Retinal pigment epithelial cell (primary cell): ENCODE measurements at places on chromosomes 4 and X.

DNA sequence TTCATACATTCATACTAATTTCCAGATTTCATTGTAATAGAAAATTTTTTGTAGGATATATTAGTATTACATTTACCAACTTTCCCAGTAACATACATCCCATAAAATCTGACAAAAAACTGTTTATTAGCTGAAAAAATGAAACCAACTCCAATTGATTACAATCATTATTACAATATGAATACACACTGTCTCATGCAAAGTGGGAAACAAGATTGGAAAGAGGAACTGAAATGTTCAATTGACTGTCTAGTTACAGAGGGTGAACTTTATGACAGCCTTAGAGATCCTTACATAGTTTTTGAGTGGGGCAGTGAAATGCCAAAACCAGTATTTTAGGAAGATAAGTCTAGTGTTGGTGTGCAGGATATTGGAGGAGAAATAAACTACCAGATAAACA, 2.3 kb upstream of the AMBN start:
- DNase-seq, result no peak

GRCh38 chrX:112391313-112391712, 288.4 kb downstream of the LHFPL1 start:
- DNase-seq, result no peak

GRCh38 chr4:37439809-37440474, 195.4 kb downstream of the NWD2 start:
- no peak for DNase-seq

GRCh38 chr4:147354237-147354636, 126.7 kb upstream of the EDNRA start:
- no peak for DNase-seq

GRCh38 chr4:19158107-19158809, 1093.4 kb upstream of the SLIT2 start:
- no peak for DNase-seq

GRCh38 chr4:40367451-40367850, 32.3 kb downstream of the CHRNA9 start:
- DNase-seq, result no peak

DNA sequence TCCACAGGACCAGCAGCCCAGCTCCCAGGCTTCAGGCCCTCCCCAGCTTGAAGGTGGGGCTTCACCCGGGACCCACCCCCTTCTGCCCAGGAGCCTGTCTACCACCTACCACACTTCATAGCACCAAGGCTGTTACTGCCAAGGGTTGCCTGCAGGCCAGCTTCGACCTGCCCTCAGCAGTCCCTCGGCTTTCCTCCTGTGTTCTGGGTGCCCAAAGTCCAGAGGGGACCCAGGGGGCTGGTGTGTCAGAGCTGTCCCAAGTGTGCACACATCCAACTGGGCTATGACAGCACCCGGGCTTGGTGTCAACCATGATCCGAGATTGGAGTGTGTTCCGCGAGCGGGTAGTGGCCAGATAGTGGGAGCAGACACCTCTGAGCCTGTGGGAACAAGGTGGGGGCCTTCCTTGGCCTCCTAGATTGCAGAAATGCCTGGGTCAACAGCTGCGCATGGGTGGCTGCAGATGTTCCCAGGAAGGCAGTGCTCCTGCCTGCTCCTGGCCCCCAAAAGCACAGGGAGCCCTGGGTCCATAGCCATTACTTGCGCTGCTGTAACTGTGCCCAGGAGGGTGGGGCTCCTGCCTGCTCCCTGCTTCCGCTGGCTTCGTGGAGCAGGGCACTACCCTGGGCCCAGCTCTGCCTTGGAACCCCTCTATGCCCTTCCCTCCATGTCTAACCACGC, 16.8 kb downstream of the SULT1B1 start:
- no peak for DNase-seq

DNA sequence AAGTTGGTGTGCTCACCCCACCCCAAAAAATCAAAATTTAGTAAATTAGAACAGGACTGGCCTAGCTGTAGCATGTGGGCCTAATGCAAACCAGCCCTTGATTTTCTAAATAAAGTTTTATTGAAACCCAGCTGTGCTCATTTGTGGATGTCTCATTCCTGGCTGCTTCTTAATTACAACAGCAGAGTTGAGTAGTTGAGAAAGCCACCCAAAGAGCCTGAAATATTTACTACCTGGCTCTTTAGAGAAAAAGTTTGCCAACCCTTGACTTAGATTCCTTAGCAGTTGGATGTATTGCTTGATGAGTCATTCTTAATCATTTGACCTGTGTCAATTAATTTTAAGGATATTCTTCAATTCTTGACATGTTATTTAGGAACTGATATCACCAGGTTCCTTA, 168.3 kb upstream of the PUDP start:
- DNase-seq, result no peak

DNA sequence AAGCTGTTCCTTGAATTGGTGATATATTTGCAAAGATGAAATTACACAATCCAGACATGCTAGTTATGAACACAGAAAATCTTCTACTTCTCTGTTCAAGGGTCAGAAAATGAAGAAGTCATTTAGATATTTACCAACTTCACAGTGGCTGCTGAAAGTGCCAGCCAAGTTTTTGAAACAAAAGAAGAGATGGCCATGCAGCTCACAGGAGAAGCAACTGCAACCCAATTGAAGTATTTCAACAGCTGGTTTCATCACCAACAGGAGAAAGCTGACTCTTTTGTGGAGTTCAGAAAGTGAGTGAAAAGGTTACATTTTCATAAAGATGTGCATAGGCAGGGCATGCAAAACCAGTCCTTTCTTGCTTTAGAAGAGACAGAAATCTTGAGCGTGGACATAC, 70.1 kb upstream of the LSM6 start:
- no peak for DNase-seq

GRCh38 chr4:22987870-22988269, 295.1 kb downstream of the GBA3 start:
- DNase-seq, result no peak

DNA sequence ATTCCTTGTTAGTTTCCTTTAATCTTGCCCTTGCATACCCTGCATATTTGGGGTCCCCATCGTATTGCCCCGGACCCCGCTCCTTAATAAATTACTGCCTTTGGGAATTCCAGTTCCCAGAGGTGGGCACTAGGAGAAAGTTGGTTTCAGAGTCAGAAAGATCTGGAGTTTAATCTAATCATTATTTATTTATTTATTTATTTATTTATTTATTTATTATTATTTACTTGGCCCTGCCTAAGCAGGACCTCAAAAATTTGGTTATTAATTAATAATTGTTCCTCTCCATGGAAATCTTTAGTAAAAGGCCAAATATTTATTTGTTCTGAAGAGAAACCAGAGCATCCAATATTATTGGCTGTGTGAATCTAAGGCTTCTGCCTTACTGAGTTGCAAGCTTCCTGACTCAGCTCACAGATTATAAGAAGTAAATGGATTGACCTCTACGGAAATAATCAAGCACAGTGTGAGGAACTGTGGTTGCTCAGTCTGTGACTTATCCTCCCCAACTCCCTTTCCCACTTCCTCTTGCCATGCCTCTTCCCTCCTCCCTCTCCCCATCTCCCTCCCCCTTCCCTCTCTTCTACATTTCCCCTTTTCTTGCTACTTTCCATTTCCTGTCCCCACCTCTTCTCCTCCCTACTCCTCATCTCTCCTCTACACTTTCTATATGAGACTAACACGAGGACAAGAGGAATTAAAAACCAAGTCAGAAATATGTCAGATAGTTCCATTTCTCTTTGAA, 61.5 kb upstream of the AP1S2 start:
- no peak for DNase-seq

GRCh38 chr4:102439236-102439614, 61.9 kb upstream of the NFKB1 start:
- DNase-seq, result peak; percentile 93

DNA sequence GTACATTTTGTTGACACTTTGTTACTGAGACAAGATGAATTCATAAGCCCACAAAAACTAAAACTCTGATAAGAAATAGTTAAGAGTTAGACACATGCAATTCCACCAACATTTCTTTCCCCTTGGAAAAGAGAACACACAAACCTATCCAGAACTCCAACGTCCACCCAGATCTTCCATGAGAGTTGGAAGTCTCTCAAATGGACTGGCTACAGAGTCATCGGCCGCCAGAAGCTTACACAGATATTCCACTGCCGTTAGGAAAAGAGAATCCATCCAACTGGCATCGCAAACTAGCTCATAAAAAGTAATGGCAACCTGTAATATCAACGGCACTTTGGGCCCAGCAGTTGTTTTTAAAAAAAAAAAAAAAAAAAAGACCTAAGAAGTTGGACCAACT, 114.7 kb downstream of the PRKX start:
- no peak for DNase-seq

- no peak for DNase-seq
Measured at GRCh38 chrX:41932885-41933284, 9.5 kb upstream of the CASK start.

GRCh38 chr4:1975391-1975801, 33.4 kb downstream of the NELFA start:
- no peak for DNase-seq

DNA sequence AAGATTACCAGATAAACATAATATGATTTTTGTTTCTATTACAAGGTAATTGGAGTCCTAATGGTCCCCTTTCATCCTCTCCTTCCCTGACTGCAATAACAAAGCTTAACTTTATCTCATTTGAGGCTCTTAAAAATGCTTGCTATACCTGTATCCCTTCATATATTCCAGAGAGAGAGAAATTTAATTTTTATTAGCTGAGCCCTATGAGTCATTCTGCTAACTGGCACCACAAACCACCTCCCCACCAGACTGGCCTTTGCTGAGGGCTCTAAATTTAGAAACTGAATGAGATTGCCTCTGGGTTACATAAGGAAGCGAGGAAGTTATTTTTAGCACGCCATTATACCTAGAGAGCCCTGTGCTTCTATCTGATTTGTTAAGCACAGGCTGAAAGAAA, 27.4 kb downstream of the CBLL2 start:
- DNase-seq, result peak; percentile 58

- peak; percentile 87 for DNase-seq
Measured at GRCh38 chr4:166816890-166817289, 417.4 kb downstream of the SPOCK3 start.
